ENCODE measurements at places on chromosomes 11 and 22.

- DNase-seq, result no peak
These were observed 43.0 kb upstream of the SLC5A12 start for GRCh38 chr11:26764825-26765224.

GRCh38 chr22:35541254-35541748 is 670 bp downstream of the RASD2 start:
- DNase-seq, result no peak

GRCh38 chr22:21076912-21077625 is 31.3 kb downstream of the LRRC74B start:
- no peak for DNase-seq

- no peak for DNase-seq
These were observed 6.2 kb downstream of the MAP3K11 start for GRCh38 chr11:65607614-65608426.

DNA sequence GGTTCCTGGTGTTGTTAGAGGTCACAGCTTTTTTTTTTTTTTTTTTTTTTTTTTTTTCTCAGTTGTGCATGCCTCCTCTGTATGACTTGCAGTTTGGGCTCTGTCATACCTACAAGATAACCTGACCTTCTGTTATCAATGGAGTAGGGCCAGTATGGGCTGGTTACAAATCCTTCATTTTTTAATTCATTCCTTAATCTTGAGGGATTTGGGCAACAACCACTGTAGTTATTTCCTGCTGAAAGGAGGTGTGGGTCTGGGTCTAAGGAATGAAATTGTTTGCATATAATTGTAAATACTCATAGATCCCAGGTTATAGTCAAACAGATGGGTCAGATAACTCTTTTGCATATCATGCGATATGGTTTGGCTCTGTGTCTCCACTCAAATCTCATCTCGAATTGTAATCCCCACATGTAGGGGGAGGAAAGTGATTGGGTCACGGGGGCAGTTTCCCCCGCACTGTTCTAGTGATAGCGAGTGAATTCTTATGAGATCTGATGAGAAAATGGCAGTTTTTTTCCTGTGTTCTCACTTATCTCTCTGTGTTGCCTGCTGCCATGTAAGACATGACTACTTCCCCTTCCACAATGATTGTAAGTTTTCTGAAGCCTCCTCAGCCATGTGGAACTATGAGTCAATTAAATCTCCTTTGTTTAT is 14.1 kb upstream of the GLYAT start:
- no peak for DNase-seq
